ENCODE measurements at places on chromosomes 5 and 9.

GRCh38 chr9:128062279-128062678, 4.8 kb downstream of the NAIF1 start:
- no peak for DNase-seq

GRCh38 chr5:178338750-178339144, 106.1 kb upstream of the PHYKPL start:
- no peak for DNase-seq

DNA sequence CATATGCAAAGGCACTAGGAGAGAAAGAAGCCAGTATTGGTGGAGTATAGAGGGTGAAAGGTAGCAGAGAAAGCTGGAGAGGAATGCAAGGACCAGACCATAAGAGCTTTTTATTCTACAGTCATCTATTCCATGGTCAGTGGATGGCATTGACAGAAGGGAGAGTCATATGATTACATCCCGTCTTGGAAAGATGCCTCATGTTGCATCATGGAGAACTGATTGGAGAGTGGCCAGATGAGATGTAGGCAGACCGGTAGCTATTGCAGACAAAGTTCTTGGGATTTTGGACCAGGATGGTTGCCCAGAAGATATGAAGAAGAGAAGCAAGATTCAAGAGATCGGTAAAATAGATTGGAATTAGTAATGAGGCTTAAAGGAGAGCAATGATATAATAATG, 260.7 kb downstream of the CHSY3 start:
- DNase-seq, result no peak

- no peak for DNase-seq
Measured at GRCh38 chr9:100222674-100223073, 123.6 kb downstream of the INVS start.

GRCh38 chr5:69492391-69492922, at the start of gene OCLN:
TSS of gene OCLN (plus strand) at chr5:69492790. CDS start at chr5:69504245, 11,455 bp downstream.
- DNase-seq, result no peak

DNA sequence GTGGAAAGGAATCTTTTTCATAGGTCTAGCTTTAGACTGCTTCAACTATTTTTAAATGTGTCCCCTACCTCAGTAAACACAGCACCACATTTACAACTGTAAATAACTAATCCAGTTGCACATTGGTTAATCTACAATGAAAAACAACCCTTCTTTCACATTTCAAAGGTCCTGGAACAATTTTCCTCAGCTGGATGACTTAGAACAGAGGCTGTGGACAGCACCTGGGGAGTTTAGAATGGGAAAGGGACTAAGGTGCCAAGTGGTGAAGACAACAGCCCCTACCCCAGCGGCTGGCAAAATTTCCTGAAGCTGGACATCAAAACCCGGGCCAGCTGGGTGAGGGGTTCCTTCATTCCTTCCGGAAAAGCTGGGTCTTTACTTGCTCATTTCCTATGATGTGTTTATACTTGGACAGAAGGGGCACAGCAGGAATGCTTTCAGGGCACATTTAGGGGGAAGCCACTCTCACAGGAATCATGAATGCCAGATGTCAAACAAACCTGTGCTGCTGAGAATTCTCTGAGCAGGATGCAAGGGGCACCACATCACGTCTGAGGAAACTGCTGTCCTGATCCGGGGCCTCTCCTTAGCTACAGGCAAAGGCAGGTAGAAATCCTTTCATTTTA, 158.3 kb downstream of the NR2F1-AS1 start:
- no peak for DNase-seq

DNA sequence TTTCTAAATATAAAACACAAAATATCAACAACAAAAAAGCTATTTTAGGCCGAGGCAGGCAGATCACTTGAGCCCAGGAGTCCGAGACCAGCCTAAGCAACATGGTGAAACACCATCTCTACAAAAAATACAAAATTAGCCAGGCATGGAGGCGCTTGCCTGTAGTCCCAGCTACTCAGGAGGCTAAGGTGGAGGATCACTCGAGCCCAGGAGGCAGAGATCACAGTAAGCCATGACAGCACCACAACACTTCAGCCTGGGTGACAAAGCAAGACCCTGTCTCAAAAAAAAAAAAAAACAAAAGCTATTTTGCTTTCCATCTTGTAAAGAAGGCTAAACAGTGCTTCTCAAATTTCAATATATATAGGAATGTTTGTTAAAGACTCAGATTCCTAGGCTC, 11.3 kb downstream of the C5orf15 start:
- no peak for DNase-seq

GRCh38 chr9:15867988-15868387, 315.1 kb downstream of the CCDC171 start:
- DNase-seq, result no peak

GRCh38 chr5:120599576-120599975, 135.5 kb downstream of the PRR16 start:
- DNase-seq, result no peak

- DNase-seq, result no peak
Measured at GRCh38 chr9:34802916-34803315, 93.0 kb upstream of the CCL21 start.

GRCh38 chr5:160516696-160517530, 95.3 kb downstream of the PTTG1 start:
- DNase-seq, result no peak

- no peak for DNase-seq
Measured at GRCh38 chr5:23012842-23013241, 159.7 kb upstream of the CDH12 start.

DNA sequence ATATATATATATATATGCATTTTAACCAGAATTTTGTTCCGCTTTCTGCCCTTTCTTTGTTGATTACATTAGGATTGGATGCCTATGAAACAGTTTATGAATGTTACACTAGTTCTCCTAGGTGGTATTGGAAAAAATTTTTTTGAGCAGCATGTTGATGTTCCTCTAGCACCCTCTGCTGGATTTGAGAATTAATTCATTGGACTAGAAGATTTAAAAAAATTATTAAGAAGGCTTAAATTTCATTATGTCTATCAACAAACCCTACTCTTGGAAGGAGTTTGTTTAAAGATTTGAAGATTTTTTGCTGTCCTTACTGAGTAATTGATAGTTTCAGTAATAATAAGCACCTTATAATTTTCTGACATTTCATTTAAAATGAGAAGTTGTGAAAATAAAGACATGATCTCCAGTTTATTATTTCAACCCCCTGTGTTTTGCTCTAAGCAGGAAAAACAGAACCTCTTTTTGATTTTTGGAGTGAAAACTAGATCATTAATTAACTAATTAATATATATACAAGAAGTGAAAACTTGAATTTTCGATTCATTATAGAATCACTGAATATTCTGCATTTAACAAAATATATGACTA, 89.6 kb downstream of the CCDC171 start:
- DNase-seq, result peak; percentile 4

DNA sequence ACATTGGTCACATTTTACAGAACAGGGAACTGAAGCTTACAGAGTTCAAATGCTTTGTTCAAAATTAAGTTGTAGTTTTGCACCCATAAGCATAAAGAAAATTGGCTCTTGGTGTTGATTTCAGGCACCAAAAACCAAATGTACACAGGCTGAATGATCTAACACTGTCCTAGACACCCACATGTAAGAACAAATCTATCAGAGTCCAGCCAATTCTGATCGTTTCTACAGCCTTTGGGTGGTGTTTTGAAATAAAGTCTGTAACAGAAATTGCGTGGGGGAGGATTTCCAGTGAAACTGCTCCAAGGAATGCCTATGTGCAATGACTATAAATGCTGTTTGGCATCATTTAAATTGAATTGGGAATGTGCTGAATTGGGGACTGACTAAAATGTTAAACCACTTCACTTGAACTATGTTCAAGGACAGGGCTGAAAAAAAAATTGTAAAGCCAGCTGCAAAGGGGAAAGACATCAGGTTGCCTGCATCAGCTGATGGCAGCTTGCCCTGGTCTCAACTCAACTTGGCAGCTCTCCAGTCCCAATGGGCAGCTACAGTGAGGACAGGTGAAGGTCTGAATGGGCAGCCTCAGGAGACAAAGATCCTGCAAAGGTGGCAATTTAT, 92.2 kb upstream of the TRPC7 start:
- DNase-seq, result no peak

DNA sequence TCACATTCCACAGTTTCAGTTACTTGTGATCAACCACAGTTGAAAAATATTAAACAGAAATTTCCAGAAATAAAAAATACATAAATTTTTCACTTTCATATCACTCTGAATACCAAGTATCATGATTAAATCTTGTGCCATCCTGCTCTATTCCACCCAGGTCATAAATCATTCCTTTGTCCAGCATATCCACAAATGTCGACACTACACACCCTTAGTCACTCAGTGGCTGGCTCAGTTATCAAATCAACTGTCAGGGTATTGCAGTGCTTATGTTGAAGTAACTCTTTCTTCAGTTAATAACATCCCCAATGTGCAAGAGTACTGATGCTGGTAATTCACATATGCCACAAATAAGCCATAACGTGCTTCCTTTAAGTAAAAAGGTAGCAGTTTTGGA, 115.7 kb downstream of the FBXL17 start:
- DNase-seq, result no peak

DNA sequence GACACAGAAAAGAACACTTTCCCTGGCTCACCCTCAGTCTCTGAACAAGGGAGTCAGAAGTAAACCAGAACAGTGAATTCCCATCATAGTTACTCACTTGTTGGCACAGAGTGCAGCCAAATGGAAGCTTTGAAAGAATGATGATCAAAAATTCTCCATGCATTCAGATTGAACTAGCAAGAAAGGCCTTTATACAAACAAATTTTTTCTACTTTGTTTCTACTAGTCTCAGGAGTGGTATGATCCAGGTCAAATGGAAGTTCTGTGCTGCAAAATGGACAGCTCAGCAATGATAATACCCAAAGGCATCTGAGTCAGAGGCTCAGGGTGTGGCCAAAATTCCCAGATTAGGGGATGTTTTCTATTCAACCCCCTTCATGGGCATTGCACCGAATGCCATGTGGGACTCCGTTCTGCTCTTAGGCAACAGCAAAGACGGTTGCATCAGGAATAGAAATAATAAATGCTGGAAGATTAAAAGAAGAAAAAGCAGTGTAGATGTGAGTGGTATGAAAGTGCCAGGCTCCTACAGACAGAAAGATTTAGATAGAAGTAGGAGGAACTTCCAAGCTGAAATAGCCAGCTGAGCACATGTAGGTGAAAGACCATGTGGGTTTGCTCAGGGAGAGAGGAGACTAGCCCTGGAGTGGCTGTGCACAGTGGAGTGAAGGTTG, 24.0 kb upstream of the ASPN start:
- DNase-seq, result peak; percentile 7

- no peak for DNase-seq
Measured at GRCh38 chr5:120516805-120517204, 52.7 kb downstream of the PRR16 start.

DNA sequence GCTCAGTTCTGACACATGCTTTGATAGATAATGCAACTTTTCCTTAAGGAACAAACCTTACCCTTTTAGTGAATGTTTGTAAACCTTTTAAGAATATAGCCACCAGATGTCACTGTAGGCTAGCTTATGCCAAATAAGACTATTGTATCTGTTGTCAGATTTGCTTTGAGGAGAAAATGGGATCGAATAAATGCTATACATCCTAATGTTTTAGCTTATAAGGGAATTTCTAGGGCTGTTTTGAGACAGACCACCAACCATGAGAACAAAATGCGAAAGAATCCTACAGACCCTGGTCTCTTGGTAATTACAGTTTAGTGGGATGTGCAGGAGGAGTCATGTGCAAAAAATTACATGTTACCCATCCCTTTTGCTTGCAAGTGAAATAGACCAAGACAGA, 127.6 kb upstream of the NMUR2 start:
- peak; percentile 31 for DNase-seq

DNA sequence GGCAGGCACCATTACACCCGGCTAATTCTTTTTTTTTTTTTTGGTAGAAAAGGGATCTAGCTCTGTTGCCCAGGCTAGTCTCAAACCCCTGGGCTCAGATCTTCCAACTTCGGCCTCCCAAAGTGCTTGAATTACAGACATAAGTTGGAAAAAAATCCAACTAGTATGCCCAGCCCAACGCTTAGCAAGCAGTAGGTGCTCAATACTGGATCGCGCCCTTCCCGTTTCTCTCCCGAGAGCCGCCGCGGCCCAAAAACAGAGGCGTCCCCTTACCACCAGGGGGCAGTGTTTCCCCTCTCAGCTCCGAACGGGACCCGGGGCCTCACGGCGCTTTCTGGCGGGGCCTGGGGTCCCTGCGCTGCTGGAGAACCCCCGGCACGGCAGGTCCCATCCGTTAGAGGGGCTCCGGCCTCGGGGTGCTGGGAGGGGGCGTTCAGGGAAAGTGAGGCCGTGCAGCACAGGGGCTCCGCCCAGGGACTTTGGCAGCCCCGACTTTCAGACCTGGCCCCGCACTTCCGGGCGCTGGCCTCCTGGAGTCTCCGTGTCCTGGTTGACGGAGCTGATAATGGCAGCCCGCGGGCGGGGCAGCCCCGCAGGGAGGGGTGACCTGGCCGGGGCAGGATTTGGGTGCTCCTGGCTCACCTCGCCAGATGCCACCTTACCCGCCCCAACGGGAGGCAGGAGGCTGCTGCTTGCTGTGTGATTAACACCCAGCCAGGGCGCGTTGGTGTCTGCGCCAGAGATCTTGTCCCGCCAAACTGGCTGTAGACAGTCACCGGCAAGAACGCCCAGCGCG, 15.2 kb downstream of the PTGES start:
- no peak for DNase-seq

DNA sequence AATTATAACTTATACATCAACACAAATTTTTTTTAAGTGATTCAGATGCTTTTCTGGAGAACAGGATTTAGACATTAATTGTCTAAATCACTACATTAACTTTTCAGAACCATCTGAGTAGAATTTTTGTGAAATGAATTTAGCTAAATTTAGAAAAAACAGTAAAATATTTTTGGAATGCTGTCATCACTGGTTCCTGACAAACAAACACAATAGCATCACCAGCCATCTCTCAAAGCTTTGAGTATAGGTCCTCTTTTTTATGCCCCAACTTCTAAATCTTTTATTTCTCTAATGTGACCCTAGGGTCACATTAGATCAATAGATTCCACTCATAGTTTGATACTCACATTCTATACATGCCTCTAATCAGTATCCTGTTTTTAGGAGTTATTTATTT, 104.6 kb downstream of the PRR16 start:
- no peak for DNase-seq

- DNase-seq, result no peak
Measured at GRCh38 chr5:111598996-111599395, 86.7 kb upstream of the STARD4 start.

DNA sequence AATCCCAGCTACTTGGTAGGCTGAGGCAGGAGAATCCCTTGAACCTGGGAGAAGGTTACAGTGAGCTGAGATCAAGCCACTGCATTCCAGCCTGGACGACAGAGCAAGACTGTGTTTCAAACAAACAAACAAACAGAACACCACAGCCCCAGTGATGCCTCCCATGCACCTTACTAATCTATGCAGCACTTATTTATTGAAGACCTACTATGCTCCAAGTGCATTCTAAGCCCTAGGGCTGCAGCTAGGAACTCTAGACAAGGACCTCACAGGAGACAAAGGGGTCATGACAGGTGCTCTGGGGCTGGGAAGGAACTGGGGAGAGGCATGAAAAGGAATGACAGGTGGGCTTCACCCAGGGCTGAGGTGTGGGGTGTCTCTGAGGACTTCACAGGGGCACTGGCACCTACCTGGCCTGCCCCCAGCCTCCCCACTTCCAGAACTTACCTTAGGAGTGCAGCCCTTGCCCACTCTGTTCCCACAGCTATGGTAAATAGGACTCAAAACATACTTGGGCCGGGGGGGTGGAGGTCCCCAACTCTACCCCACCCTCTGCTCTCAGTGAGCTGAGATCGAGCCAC, 69.4 kb downstream of the C9orf50 start:
- DNase-seq, result no peak

Data from epithelial cell of proximal tubule (primary cell).